Mesothelial cell of epicardium (in vitro differentiated cells): ENCODE measurements at places on chromosomes 3 and 15. TPM values are rescaled to one million over a fixed set of nuclear protein-coding genes. Genes with fewer than 3 reads are reported as not detected.

- H3K27me3 ChIP-seq, result no peaks in the 10 kb centered on the region
- peaks cover 41% of the 10 kb centered on the region for H3K36me3 ChIP-seq
- H3K27ac ChIP-seq, result peak overlapping the region; percentile 48
- H3K4me1 ChIP-seq, result no peaks in the 10 kb centered on the region
- no peak overlapping the region for H3K4me3 ChIP-seq
- DNase-seq, result no peak
These were observed 23.0 kb downstream of the MKRN2 start for GRCh38 chr3:12579905-12580304.

DNA sequence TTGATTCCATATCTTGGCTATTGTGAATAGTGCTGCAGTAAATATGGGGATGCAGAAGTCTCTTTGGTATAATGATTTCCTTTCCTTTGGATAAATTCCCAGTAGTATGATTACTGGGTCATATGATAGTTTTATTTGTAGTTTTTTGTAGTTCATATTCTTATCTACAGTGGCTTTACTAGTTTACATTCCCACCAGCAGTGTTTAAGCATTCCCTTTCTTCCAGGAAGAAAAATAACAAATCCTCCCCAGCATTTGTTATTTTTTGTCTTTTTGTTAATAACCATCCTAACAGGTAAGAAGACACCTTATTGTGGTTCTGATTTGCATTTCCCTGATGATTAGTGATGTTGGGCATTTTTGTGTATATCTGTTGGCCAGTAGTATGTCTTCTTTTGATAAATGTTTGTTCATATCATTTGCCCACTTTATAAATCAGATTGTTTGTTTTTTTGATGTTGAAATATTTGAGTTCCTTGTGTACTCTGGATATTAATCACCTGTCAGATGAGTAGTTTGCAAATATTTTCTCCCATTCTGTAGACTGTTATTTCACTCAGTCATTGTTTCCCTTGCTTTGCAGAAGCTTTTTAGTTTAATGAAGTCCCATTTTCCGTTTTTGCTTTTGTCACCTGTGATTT is 163.3 kb upstream of the THRB start:
- no peaks in the 10 kb centered on the region for H3K4me1 ChIP-seq
- no peaks in the 10 kb centered on the region for H3K27me3 ChIP-seq
- no peak overlapping the region for H3K4me3 ChIP-seq
- no peak for DNase-seq
- H3K36me3 ChIP-seq, result peaks cover 6% of the 10 kb centered on the region

DNA sequence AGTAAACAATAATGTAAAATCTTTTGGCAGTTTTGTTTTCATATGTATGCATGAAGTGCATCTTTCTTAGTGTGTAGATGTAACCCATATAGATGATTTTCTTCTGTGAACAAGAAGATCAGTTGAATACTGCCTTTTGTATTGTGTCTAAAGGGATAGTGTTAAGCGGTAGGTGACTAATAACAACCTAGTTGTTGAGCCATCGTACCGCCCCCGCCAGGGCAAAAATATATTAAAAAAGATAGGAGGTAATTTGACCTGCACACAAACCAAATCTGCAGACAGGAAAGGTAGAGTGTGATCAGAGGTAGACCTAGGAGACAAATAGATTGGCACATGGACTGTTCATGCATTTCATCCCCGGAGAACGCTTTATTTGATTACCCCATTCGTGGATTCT is 3.3 kb upstream of the GMNC start:
- no peak overlapping the region for H3K27ac ChIP-seq
- H3K36me3 ChIP-seq, result no peaks in the 10 kb centered on the region
- DNase-seq, result no peak
- H3K4me3 ChIP-seq, result no peak overlapping the region

- no peak overlapping the region for H3K27ac ChIP-seq
These were observed 8.0 kb downstream of the MGLL start for GRCh38 chr3:127814325-127814781.

- H3K4me3 ChIP-seq, result peak overlapping the region; percentile 57
- no peaks in the 10 kb centered on the region for H3K27me3 ChIP-seq
- peak; percentile 48 for DNase-seq
- H3K4me1 ChIP-seq, result peaks cover 31% of the 10 kb centered on the region
- no peaks in the 10 kb centered on the region for H3K36me3 ChIP-seq
These were observed 2.6 kb upstream of the APEH start for GRCh38 chr3:49671291-49672288.

DNA sequence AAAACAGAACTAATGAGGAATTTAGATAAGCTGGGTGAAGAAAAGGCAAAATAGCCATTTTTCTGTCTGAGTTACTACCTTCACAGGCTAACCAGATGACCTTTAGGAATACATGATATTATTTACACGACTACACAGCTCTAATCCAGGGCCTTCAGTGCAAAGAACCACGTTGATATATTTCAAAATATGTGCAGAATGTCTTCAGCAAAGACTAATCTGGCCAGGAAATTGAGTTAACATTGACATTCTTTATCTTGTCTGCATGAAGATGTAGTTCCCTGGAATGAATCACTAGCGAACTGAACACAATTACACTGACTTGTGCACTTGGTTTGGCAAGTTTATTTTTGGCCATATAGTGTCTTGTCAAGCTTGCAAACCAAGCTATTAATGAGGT is 41.5 kb downstream of the PDHB start:
- no peaks in the 10 kb centered on the region for H3K27me3 ChIP-seq
- H3K27ac ChIP-seq, result peak overlapping the region; percentile 94
- no peak for DNase-seq
- H3K36me3 ChIP-seq, result peaks cover 6% of the 10 kb centered on the region
- peaks cover 44% of the 10 kb centered on the region for H3K4me1 ChIP-seq

- H3K4me3 ChIP-seq, result no peak overlapping the region
- no peak overlapping the region for H3K27ac ChIP-seq
- no peak for DNase-seq
- no peaks in the 10 kb centered on the region for H3K36me3 ChIP-seq
These were observed 14.1 kb downstream of the MDFIC2 start for GRCh38 chr3:70298385-70298784.

DNA sequence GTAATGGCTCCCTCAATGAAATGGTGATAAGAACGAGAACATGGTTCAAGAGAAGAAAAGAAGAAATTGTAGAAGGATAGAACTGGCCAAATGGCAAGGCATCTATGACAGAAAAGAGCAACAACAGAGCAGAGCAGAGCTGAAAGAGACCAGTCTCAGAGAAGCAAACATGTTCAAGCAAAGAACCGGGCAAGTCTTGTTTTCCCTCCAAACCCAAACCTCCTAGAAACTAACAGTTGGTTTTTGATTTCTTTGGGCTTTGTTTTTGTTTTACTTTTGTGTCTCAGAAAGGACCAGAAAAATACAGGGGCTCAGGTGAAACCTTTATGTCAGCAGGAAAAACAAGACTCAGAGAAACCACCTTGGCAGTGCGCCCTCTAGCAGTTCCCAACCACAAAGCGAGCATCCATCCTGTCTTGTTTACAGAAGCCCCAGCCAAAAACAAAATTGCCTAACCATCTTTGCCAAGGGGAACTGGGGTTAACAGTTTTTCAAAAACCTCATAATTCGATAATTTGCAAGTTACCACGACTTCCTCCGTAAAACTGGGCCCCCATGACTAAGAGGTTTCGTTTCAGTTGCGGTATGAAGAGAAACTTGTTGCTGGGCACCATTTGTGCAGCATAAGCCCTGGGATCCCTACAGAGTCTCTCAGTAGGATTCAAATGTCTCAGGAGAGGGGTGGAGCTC is 159.2 kb upstream of the SLC24A5 start:
- H3K27me3 ChIP-seq, result no peaks in the 10 kb centered on the region
- no peaks in the 10 kb centered on the region for H3K36me3 ChIP-seq
- no peak overlapping the region for H3K27ac ChIP-seq

- H3K4me1 ChIP-seq, result peaks cover 40% of the 10 kb centered on the region
- H3K27me3 ChIP-seq, result no peaks in the 10 kb centered on the region
- peak overlapping the region; percentile 54 for H3K27ac ChIP-seq
- H3K36me3 ChIP-seq, result peaks cover 5% of the 10 kb centered on the region
- DNase-seq, result no peak
- H3K4me3 ChIP-seq, result no peak overlapping the region
These were observed 37.4 kb downstream of the ARIH1 start for GRCh38 chr15:72511536-72511935.

- no peaks in the 10 kb centered on the region for H3K4me1 ChIP-seq
- peak overlapping the region; percentile 71 for H3K4me3 ChIP-seq
- H3K27me3 ChIP-seq, result no peaks in the 10 kb centered on the region
- H3K36me3 ChIP-seq, result no peaks in the 10 kb centered on the region
These were observed 27.6 kb upstream of the RAB7A start for GRCh38 chr3:128698211-128699047.

GRCh38 chr3:126446301-126446700 is 29.4 kb downstream of the ZXDC start:
- no peak for DNase-seq
- no peaks in the 10 kb centered on the region for H3K27me3 ChIP-seq
- H3K27ac ChIP-seq, result no peak overlapping the region
- H3K4me1 ChIP-seq, result no peaks in the 10 kb centered on the region
- H3K4me3 ChIP-seq, result no peak overlapping the region

- H3K36me3 ChIP-seq, result no peaks in the 10 kb centered on the region
- DNase-seq, result no peak
- no peaks in the 10 kb centered on the region for H3K27me3 ChIP-seq
- no peak overlapping the region for H3K27ac ChIP-seq
- H3K4me1 ChIP-seq, result no peaks in the 10 kb centered on the region
These were observed 61.5 kb downstream of the DPPA2 start for GRCh38 chr3:109254770-109255169.

DNA sequence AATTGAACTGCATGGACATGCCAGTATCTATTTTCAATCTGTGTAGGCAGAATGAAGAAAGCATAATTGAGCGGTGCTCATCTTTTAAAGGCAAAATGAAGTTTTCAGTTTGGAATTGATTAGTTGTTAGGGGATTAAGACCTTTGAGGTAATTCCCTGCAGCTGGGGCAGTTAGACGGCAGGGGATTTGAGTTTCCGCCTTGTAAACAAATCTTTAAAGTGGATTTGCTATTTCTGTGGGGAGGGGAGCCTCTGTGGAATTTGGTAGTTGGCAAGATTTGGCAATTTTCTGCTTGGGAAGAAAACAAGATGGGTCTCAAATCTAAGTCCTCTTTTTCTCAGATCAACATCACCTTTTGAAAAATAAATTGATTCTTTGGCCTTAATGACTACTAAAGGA is 212.5 kb upstream of the CNTN6 start:
- DNase-seq, result no peak
- H3K4me1 ChIP-seq, result peaks cover 3% of the 10 kb centered on the region
- H3K36me3 ChIP-seq, result no peaks in the 10 kb centered on the region

DNA sequence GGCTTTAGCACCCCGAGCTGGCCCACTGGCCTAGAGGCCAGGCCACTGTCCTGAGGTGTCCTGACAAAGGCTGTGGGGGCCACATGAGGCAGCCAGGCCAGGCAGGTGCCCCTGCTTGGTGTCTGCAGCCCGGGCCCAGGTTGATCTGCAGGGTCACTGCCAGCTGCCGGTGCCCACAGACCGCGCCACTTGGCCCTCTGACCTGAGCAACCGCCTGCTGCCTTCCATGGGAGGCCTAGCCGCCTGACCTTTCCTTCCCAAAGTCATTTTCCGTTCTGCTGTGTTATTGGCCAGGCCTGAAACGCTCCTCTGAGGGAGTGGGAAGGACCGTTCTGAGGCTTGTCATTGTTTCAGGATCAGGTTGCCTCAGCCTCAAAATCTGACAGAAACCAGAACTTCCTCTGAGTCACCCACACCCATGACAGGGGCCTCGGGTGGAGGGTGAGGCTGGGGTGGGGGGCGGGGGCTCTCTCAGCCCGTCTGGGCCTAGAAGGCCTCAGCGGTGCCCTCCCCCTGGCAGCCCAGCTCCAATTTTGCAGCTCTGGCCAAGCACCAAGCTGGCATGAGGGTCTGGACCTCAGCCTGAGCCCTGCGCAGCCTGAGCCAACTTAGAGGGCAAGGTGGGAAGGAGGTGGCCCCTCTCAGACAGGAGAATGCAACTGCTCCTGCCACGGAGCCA is 140.7 kb upstream of the MEF2A start:
- no peaks in the 10 kb centered on the region for H3K36me3 ChIP-seq
- H3K27ac ChIP-seq, result no peak overlapping the region
- H3K4me3 ChIP-seq, result no peak overlapping the region
- no peak for DNase-seq
- no peaks in the 10 kb centered on the region for H3K27me3 ChIP-seq

GRCh38 chr3:192169332-192169915 is 557.9 kb downstream of the FGF12 start:
- H3K27ac ChIP-seq, result no peak overlapping the region
- no peaks in the 10 kb centered on the region for H3K36me3 ChIP-seq
- no peaks in the 10 kb centered on the region for H3K27me3 ChIP-seq
- no peak overlapping the region for H3K4me3 ChIP-seq

GRCh38 chr15:53530761-53531160 is 228.7 kb downstream of the WDR72 start:
- no peaks in the 10 kb centered on the region for H3K36me3 ChIP-seq
- no peak overlapping the region for H3K4me3 ChIP-seq
- DNase-seq, result no peak
- no peaks in the 10 kb centered on the region for H3K4me1 ChIP-seq

- DNase-seq, result no peak
- H3K4me3 ChIP-seq, result no peak overlapping the region
- no peaks in the 10 kb centered on the region for H3K27me3 ChIP-seq
- peaks cover 3% of the 10 kb centered on the region for H3K4me1 ChIP-seq
- H3K36me3 ChIP-seq, result no peaks in the 10 kb centered on the region
These were observed 214.1 kb downstream of the TNIK start for GRCh38 chr3:171245796-171246765.

DNA sequence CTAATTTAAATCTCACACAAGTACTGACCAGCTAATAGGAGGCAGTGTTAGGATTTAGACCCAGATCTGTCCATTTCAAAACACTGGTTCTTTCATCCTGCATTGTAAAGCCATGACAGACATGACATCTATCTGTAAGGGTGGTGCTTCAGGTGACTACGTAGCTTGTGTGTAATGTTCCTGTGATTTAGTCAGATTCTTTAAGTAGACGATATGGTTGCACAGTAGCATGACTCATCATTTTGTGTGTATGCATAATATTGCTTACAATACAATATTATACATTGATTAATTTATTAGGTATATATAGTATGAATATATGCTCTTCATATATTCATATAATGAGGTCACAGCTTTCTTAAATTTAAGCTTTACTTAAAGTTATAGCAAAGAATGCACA is 628.5 kb downstream of the GRM7 start:
- DNase-seq, result no peak
- no peak overlapping the region for H3K4me3 ChIP-seq
- H3K27ac ChIP-seq, result no peak overlapping the region

GRCh38 chr3:168950622-168951021 is 712.9 kb downstream of the MECOM start:
- no peak for DNase-seq
- H3K27me3 ChIP-seq, result no peaks in the 10 kb centered on the region
- H3K27ac ChIP-seq, result no peak overlapping the region
- no peak overlapping the region for H3K4me3 ChIP-seq
- peaks cover 2% of the 10 kb centered on the region for H3K4me1 ChIP-seq

Gene CP
- 22.6 to 28.4 TPM (median 24.2 TPM) in 3 replicates for total RNA-seq

Gene TLNRD1
- 12.3 to 13.3 TPM (median 13.0 TPM) in 3 replicates for total RNA-seq

Gene DUOXA2
- not detected in 3 replicates for total RNA-seq

Gene CLDN16
- total RNA-seq, result 0.07 to 0.20 TPM (median 0.11 TPM) in 3 replicates

Gene ICE2
- 67.2 to 72.4 TPM (median 67.2 TPM) in 3 replicates for total RNA-seq

Gene LRRC3B
- total RNA-seq, result 0.11 to 0.34 TPM (median 0.23 TPM) in 3 replicates

Gene TMEM40
- total RNA-seq, result 7.8 to 8.3 TPM (median 8.0 TPM) in 3 replicates

Gene PXK
- 15.0 to 15.9 TPM (median 15.4 TPM) in 3 replicates for total RNA-seq

Gene PRR20G
- not detected in 3 replicates for total RNA-seq

Gene GAP43
- 4.2 to 6.1 TPM (median 5.7 TPM) in 3 replicates for total RNA-seq

Gene STRIT1
- not detected in 3 replicates for total RNA-seq

Gene GOLGA8F
- total RNA-seq, result 0.05 TPM in 1 of 3 replicates, not detected in the others
